ENCODE measurements at places on chromosomes 5 and 9.

DNA sequence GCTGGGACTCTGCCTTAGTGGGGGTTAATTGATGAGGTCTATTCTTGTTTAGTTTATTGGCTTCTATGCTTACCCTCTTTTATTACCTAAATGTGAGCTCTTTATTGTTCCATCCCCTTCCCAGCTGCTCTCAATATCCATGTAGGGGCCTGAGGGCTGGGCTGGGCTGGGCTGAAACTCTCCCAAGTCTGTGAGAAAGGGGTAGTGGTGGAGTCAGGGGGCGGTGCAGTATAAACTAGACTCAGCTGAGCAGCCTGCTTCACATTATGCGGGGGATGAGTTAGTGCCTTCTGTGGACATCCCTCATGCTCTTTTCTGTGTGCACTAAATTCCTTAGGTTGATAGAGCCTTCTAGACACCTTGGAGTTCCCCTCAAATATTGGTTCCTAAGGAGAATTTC is 451.8 kb upstream of the PTGER4 start:
- DNase-seq: no peak

DNA sequence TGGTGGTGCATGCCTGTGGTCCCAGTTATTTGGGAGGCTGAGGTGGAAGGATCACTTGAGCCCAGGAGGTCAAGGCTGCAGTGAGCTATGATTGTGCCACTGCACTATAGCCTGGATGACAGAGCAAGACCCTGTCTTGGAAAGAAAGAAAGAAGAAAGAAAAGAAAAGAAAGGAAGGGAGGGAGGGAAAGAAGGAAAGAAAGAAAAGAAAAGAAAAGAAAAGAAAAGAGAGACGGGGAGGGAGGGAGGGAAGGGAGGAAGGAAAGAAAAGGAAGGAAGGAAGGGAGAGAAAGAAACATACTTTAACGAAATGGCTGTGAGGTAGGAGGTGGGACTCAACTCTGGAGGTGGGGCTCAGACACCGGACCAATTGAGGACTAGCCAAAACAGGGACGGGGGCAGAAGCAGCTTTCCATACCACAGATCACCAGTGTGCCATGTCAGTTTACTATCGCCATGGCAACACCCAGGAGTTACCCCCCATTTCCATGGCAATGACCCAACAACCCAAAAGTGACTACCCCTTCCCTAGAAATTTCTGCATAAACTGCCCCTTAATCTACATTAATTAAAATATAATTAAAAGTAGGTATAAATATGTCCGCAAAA is 21.3 kb downstream of the PTGES start:
- no peak for DNase-seq

DNA sequence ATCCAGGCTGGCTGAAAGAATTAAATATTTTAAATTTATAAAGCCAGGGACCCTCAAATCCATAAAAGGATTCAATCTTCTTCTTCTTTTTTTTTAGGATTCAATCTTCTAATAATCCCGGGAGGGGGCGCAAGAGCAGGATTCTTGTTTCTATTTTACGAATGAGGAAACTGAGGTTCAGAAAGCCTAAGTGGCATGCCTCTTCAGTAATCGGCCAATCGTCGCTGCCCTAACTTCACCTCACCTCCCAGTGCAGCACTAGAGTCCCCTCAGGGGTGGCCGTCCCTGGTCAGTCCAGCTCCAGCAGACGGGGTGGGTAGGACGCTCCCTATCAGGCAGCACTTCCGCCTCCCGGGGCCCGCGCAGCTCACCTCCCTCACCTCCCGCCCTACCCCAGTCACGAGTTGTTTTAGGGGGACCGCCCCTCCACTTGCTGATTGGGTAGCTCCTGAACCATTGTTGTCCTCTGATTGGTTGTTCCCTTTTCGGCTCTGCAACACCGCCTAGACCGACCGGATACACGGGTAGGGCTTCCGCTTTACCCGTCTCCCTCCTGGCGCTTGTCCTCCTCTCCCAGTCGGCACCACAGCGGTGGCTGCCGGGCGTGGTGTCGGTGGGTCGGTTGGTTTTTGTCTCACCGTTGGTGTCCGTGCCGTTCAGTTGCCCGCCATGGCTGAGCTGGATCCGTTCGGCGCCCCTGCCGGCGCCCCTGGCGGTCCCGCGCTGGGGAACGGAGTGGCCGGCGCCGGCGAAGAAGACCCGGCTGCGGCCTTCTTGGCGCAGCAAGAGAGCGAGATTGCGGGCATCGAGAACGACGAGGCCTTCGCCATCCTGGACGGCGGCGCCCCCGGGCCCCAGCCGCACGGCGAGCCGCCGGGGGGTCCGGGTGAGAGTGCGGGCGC is at the start of gene CLTA:
Gene CLTA, plus strand, starts transcription at position 534 of the 902 bp plus-strand sequence. Its CDS starts 136 bp downstream, at position 670.
- peak; percentile 99 for DNase-seq

DNA sequence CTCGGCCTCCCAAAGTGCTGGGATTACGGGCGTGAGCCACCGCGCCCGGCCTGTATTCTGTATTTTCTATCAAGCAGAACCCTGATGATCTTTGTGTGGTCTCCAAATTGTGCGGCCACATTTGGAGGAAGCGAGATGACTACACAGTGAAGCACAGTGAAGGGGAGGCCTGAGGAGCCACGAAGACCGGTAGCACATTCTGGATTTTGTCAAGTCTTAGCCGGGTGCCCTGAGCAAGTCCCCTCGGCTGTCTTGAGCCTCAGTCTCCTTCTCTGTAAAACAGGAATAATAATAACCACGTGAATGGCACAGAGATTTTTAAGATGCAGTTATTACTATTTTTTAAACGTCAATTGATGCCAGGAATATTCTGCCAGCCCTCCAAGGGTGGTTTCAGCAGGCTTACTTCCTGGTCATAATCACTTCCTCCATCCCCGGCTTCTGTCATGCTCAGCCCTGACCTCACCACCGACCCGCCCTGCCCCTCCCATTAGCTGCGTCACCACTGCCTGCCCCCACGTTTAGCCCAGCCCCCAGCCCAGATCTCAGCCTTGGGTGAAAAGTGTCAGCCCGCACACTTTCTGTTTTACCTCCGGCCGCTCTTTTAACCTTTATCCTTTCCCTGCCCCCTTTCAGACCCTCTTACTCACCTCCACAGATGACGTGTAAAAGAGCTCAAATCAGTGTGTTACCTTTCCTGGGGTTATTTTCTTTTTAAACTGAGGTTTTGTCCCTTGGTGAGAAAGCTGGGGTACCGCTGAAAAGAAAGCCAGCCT is 27.0 kb upstream of the ERGIC1 start:
- peak; percentile 94 for DNase-seq

GRCh38 chr5:155943516-155944407 is 383.2 kb upstream of the SGCD start:
- DNase-seq: peak; percentile 33

DNA sequence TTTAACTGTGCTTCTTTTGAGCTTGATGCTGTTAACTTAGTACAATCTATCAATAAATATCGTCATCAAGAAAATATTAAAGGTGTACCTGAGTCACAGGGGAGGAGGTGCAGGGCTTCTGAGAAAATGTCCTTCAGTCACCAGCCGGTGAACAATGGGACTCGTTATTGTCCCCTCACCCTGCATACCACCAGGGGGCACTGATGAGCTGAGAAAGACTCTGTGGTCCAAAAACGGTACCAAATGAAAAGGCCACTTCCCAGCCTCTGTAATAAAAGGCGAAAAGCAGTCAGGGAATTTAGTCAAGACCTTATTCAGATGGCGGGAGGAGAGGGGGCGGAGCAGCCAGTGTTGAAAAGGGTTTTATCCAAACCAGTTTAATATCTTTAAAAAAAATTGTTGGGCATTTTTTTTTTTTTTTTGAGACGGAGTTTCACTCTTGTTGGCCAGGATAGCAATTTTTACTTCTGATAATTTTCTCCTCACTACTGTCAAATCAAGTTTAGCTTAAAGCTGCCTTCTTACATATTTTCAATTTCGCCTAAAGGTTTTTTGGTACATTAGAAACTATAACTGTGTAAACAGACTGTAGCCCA is 271.9 kb upstream of the ADAMTS16 start:
- DNase-seq: peak; percentile 48

- DNase-seq: no peak
Measured at GRCh38 chr5:77152441-77152840, 58.0 kb upstream of the PDE8B start.

- DNase-seq: no peak
Measured at GRCh38 chr5:149216496-149216895, 55.2 kb upstream of the AFAP1L1 start.

- no peak for DNase-seq
Measured at GRCh38 chr9:8781458-8781857, 981.9 kb upstream of the DMAC1 start.

DNA sequence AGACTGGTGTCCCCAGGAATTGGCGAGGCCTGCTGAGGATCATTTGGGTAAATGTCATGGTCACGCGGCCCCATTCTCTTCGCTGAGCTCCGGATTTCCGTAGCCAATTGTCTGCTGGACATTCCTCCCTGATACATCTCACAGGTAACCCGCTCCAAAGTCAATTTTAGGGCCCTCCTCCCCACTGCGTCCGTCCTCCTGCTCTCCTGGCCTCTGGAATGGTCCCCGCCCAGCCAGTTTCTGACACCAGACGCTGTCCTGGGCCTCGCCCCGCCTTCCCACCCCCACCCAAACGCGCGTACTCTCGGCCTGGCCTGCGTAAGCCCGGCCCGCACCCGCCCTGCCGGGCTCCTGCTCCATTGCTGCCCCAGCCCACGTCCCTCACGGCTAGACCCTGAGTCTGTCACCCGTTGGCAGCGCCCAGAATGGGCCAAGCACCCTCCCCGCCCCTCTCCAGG is 202.0 kb downstream of the AUH start:
- no peak for DNase-seq

GRCh38 chr9:13548535-13548934 is 269.0 kb upstream of the MPDZ start:
- DNase-seq: no peak

DNA sequence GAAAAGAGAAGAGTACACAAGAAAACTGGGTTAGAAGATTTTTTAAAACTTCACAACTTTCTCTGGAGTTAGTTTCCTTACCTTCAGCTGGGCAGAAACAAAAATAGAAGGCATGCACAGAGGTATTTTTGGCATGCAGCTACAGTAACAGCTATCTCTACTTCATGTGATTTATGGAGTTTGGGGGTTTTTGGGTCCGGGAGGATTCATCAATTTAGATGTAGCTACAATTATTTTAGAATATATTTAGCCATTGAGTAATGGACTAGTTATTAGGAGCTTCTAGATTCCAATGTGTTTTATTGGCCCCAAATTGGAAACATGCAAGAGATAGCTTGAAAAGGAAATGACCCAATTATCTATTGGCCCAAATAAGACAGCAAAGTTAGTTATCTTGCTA is 91.6 kb upstream of the TNFAIP8 start:
- DNase-seq: no peak

DNA sequence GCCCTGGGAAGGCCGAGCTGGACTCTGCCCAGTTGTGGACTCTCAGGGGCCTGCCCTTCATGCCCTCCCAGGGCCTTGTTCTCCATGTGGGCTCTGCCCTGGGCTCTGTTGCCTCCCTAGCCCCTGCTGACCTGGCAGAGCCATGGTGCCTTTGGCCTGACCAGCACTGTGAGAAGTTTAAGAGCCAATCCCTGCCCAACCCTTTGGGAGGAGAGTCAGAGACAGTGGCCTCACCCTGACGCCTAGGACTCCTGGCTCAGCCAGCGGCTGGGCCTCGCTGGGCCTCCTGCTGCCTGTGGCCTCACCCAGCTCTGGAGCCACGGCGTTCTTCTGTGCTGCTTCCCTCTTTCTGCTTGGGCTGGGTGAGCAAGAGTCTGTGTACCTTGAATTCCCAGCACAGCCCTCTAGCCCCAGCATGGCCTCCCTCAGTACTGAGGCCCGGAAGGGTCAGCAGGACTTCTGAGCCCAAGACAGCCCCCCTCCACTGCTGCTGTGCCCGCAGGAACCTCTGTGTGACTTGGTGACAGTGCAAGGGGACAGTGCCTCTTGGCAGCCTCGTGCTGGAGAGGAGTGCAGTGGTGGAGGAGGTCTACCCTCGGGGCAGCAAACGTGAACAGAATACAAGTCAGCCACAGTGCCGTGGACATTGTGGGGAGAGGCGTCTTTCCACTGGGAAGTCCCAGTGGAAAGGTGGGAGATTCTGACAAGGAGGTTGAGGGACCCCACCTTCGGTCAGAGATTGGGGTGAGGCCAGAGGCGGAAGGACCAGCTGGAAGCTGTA is 97.4 kb downstream of the CACNA1B start:
- DNase-seq: no peak

DNA sequence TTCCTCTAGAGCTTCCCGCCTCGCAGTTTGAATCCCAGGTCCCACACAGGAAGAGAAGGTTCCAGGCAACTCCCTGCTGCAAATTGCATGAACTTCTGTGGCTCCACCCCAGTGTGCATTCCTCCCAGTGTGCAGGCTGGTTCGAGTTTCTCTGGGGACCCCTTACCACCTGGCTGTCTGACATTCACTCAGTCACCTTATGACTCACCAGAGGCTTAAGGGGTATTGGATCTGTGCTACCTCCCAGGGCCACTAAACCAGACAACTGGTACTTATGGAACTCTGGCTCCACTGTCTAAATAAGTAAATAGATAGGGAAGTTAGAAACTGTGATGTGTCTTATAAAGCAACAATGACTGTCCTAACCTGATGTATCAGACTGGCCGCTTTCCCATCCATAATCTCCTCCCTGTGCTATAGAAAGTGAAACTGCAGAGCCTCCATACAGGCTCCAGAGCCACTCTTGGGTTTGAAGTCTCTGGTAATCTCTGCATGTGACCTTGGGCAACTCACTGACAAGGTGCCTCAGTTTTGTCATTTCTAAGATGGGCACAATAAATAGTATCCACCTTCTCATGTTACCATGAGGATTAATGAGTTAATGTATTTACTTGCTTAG is 720.6 kb downstream of the SEMA5A start:
- no peak for DNase-seq

DNA sequence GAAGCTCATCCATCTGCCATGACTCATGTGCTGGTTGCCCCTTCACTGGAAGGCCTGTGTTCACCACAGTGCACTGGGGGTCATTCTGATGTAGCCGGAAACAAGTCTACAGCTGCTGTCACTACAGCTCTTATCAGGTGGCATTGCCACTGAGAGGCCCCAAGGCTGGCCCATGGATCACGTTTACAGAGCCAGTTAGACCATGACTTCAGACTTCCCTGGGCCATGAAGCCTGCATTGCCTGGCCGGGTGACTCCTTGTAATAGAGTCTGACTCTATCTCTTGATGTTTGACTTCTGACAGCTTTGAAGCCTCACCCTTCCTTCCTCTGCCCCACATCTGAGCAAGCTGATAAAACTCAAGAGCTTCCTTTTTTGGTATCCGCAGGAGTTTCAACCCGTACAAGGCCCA is 473.5 kb upstream of the DAP start:
- DNase-seq: no peak

DNA sequence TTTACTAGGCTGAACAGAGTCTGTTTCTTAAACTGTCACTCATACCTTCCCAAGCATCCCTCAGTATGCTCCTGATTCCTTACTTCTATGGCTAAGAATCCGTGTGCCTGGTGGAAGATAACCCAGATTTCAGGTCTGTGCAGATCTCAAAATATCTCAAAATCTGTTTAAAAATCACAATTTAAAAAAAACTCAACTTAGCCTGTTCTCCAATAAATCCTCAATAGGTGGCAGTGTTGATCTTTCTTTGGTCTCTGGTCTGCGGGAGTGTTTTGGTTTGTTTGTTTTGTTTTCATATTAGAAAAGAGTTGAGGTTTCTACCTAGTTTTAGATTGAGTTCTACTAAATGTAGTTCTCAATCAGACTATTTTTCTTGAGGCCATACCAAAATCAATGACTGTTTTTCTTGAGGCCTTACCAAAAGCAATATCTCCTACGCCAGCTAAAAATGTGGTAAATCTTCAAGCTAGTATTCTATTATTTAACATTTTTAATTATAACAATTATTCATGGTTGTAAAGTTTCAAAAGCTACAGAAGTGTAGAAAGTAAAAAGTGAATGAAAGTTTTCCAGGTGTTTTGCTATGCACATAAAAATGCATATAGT is 57.9 kb downstream of the TGFBR1 start:
- peak; percentile 62 for DNase-seq

All from activated CD4-positive, alpha-beta T cell treated with anti-CD3 and anti-CD28 coated beads, Interleukin-2, amount 50 U/mL, for 16 hours (primary cell).